H1 (cell line): ENCODE measurements at places on chromosomes 2 and 18. TPM values are rescaled to one million over a fixed set of nuclear protein-coding genes. Genes with fewer than 3 reads are reported as not detected.

DNA sequence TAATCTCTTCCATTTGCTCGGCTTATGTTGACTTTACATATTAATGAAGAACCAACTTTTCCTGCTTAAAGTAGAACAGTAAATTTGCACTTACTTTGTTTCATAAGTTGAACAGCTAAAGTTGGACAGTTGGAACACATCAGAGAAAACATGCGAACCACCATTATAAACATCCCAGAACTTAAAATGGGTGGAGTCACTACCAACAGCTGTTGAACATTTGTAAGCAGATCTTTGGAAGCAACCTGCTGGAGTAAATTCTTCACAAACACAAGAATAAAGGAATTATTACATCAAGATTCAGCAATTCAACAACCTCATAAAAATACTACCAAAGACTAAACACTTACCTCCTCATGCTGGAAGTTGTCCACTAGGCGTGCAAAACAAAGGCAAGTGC is 96.4 kb upstream of the DNER start:
- DNase-seq, result no peak
- no peaks in the 10 kb centered on the region for H3K27me3 ChIP-seq
- H3K27ac ChIP-seq, result no peak overlapping the region
- H3K4me1 ChIP-seq, result no peaks in the 10 kb centered on the region
- no peak overlapping the region for H3K4me3 ChIP-seq
- peaks cover 19% of the 10 kb centered on the region; the same call in 1 of the 2 replicates for H3K36me3 ChIP-seq

DNA sequence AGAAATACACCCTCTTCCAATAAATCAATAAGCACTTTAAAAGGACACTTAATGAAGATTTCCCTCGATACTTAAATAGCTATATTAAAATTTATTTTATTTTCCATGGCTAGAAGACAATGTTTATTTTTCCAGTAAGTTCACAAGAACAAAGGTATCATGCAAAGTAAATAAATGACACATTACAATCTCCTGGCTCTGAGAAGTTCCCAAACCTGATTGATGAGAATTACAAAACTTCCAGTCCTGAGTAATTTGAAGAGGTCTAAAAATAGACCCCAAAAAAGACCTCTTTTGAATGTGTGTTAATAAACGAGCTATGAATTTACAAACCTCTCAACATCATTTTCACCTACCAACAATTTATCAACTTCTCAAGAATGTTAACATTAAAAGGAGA is 1.5 kb upstream of the PEX13 start:
- H3K27me3 ChIP-seq, result no peaks in the 10 kb centered on the region
- peak overlapping the region; percentile 96; the same call in 1 of the 2 replicates for H3K4me3 ChIP-seq
- no peak overlapping the region for H3K27ac ChIP-seq
- H3K4me1 ChIP-seq, result no peaks in the 10 kb centered on the region
- H3K36me3 ChIP-seq, result no peaks in the 10 kb centered on the region

DNA sequence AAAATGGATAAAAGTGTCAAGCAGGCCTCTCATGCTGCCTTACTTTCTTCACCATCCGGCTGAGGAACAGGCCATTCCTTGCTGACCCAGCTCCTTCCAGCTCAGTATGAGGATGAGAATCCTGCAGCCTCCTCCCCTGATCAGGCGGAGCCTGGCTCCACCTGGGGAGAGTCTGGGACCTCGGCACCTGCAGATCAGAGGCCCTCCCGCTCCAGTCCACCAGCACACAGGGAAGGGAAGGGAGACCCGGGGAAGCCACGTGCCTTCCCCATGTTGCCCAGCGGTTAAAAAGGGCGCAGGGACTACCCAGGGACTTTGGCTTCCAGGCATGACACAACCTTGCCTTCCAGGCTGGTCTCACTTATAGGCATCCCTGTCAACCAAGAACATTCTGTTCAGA is 172.0 kb downstream of the NDUFA10 start:
- H3K27ac ChIP-seq, result no peak overlapping the region
- H3K4me1 ChIP-seq, result no peaks in the 10 kb centered on the region
- no peaks in the 10 kb centered on the region for H3K27me3 ChIP-seq
- H3K4me3 ChIP-seq, result no peak overlapping the region
- no peaks in the 10 kb centered on the region for H3K36me3 ChIP-seq
- DNase-seq, result no peak

- DNase-seq, result no peak
- peaks cover 17% of the 10 kb centered on the region for H3K27me3 ChIP-seq
- no peaks in the 10 kb centered on the region for H3K36me3 ChIP-seq
- H3K4me1 ChIP-seq, result peaks cover 8% of the 10 kb centered on the region
- H3K4me3 ChIP-seq, result no peak overlapping the region
Observed at GRCh38 chr18:57798713-57799373, 4.3 kb downstream of the ATP8B1 start.

DNA sequence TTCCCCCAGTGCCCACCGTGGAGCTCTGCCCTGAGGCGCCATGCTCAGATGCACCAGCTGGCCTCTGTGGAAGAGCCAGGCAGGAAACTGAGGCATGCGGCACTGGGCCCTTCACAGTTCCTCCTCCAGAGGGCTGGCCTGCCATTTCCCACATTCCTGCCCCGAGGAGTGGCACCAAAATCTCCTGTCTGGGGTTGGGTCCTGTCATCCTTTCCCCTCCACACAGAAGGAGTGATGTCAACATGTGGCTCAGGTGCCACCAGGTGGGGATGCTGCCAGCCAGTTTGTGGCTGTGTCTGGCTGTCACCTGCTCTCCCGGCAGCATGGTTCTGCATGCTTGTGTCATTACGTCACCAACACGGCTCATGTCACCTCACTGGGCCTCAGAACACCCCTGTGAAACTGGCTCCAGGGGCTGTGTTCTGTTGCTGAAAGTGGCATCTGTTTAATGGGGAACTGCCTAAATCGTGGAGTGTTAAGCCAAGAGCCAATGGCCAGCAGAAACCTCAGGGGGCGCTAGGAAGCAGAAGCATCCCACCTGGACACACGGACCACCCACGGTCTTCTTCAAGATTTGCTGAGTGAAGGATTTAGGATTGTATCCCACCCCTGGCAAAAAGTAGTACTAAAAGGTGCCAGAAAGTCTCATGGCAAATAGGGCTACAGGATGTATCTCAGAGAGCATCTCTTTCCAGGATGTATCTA is 51.3 kb downstream of the ZAP70 start:
- peaks cover 17% of the 10 kb centered on the region for H3K36me3 ChIP-seq
- no peak overlapping the region for H3K27ac ChIP-seq
- no peaks in the 10 kb centered on the region for H3K4me1 ChIP-seq
- H3K4me3 ChIP-seq, result no peak overlapping the region

GRCh38 chr2:38129481-38129880 is 53.5 kb upstream of the CYP1B1 start:
- H3K27me3 ChIP-seq, result no peaks in the 10 kb centered on the region
- no peak for DNase-seq
- H3K27ac ChIP-seq, result no peak overlapping the region
- H3K4me3 ChIP-seq, result no peak overlapping the region
- 0 out of 2 replicates have a peak, but pooled peaks cover 4% of the 10 kb centered on the region for H3K36me3 ChIP-seq
- H3K4me1 ChIP-seq, result no peaks in the 10 kb centered on the region

DNA sequence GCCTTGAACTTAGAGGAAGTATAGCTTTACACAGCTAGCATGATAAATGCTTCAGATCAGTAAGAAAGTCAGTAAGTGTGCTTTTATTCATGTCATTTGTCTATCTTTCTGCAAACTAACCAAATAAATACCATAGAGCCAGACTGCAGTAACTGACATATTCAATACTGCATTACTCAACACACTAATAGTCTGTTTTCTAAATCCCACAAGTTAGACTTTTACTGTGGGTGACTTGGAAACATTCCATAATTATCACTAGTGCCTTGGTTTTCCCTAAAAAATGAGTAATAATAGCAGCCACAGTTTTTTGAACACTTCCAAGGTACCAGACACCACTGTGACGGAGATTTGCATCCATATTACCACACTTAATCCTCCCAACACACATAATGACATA is 33.0 kb downstream of the ACVR1 start:
- no peaks in the 10 kb centered on the region for H3K27me3 ChIP-seq
- peaks cover 17% of the 10 kb centered on the region for H3K4me1 ChIP-seq
- H3K36me3 ChIP-seq, result no peaks in the 10 kb centered on the region
- no peak overlapping the region for H3K27ac ChIP-seq

GRCh38 chr2:145626301-145626700 is 1106.4 kb upstream of the ZEB2 start:
- no peaks in the 10 kb centered on the region for H3K27me3 ChIP-seq
- H3K4me1 ChIP-seq, result no peaks in the 10 kb centered on the region
- DNase-seq, result no peak
- H3K36me3 ChIP-seq, result no peaks in the 10 kb centered on the region

DNA sequence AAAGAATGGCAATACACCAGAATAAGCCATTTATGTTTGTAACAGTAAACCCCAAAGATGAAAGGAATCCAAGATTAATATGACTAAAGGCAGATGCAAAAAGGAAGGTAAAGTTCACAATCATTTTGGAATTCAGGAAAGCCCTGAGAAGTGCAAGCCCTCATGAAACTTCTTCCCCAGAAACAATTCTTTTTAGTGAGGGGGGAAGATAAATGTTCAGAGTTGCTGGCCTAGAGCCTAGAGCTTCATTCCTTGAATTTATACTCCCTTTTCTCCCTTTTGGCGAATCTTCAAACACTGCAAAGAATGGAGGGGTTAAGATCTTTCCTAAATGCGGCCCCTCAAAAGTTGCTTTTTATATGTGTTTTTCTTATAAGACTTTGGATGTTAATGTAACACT is 368.8 kb downstream of the MEIS1 start:
- no peaks in the 10 kb centered on the region for H3K36me3 ChIP-seq
- no peak overlapping the region for H3K27ac ChIP-seq
- no peaks in the 10 kb centered on the region for H3K27me3 ChIP-seq
- no peak overlapping the region for H3K4me3 ChIP-seq

GRCh38 chr2:216563646-216564045 is 65.0 kb downstream of the RPL37A start:
- H3K36me3 ChIP-seq, result no peaks in the 10 kb centered on the region
- H3K27me3 ChIP-seq, result no peaks in the 10 kb centered on the region
- DNase-seq, result no peak
- H3K27ac ChIP-seq, result no peak overlapping the region
- no peak overlapping the region for H3K4me3 ChIP-seq
- H3K4me1 ChIP-seq, result peaks cover 10% of the 10 kb centered on the region

DNA sequence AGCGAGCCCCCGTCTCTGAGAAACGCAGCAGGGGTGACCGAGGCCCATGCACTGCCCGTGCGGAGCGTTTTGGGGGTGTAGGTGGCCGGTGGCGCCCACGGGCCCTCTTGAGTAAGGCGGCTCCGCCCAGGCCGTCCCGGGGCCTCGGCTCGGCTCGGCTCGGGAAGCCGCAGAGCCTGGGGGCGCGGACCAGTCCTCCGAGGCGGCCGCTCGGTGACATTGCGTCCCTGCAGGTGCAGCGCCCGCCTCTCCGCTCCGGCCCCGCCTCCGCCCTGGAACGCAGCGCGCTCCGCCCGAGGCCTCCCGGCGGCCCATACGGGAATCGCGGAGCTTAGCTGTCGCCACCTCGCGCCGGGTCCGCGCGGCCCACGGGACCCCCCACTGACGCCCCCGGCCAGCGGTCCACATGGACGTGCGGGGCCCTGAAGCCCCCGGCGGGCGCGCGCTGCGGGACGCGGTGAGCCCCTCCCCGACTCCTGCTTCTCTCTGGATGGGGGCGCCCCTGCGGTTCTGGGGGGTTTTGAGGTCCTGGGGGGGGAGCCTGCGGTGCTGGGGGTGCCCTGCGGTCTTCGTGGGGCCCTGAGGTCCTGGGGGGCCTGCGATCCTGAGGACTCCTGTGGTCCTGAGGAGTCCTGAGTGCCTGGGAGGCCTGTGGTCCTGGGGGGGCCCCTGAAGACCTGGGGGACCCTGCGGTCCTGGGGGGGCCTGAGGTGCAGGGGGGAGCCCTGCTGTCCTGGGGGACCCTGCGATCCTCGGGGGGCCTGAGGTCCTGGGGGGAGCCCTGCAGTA is at the start of gene HSBP1L1:
Gene HSBP1L1, plus strand, starts transcription at position 314 of the 789 bp plus-strand sequence. Its CDS starts 93 bp downstream, at position 407.
- no peak within 1 kb of the TSS for H3K27ac ChIP-seq
- peaks cover 21% of the 10 kb centered on the region for H3K4me1 ChIP-seq
- H3K27me3 ChIP-seq, result peaks cover 38% of the 10 kb centered on the region

DNA sequence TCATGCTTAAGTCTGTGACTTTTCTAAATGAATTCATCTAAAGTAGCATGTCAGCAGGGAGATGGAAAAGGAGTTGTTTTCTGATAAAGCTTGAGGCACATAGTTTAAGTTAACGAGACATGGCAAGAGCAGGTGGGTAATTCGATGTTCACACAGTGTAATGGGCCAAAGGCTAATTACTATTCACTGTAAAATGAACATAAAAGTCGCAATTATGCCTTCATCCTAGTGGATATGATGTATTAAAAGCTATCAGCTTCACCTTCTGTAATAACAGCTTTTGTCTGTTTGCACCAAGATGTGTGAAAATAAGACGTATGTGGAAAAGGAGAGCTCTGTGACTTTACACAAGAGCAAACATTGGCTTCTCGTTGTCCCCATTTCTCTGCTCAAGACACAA is 94.2 kb upstream of the CDH20 start:
- H3K36me3 ChIP-seq, result no peaks in the 10 kb centered on the region
- H3K4me1 ChIP-seq, result no peaks in the 10 kb centered on the region

DNA sequence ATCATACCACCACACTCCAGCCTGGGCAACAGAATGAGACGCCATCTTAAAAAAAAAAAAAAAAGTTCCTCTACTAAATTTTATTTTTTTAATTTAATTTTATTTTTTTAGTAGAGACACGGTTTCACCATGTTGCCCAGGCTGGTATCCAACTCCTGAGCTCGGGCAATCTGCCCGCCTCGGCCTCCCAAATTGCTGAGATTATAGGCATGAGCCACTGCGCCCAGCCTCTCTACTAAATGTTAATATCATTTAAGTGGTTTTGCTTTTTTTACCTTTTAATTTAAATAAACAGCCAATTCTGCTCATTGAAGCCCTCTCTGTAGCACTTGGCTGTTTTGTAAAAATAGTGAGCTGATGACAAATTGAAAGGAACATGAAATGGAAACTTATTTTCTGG is 9.2 kb downstream of the RAB17 start:
- H3K4me1 ChIP-seq, result peaks cover 10% of the 10 kb centered on the region
- no peak overlapping the region for H3K27ac ChIP-seq

GRCh38 chr2:3334392-3335345 is 42.9 kb downstream of the EIPR1 start:
- no peak overlapping the region for H3K27ac ChIP-seq
- no peaks in the 10 kb centered on the region for H3K4me1 ChIP-seq
- no peak for DNase-seq
- H3K4me3 ChIP-seq, result no peak overlapping the region
- H3K36me3 ChIP-seq, result peaks cover 16% of the 10 kb centered on the region

DNA sequence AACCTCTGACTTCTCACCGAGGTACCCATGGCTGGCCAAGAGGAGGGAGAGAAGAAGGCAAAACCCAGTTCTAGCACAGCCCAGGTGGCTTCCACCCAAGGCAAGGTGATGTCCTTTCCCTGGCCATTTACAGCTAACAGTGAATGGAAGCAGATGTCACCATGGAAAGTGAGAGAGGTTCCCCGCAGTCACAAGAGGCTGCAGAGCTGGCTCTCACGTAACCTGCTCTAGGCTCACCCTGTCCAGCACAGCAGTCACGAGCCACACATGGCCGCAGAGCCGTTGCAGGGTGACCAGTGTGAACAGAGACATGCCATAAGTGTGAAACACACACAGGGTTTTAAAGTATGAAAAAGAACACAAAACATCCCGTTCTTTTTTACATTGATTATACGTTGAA is 169.4 kb downstream of the TNS1 start:
- H3K4me3 ChIP-seq, result no peak overlapping the region
- no peaks in the 10 kb centered on the region for H3K36me3 ChIP-seq
- no peaks in the 10 kb centered on the region for H3K27me3 ChIP-seq

The BOK gene
- 37.6 and 47.9 TPM in 2 replicates for polyA plus RNA-seq

The ICA1L gene
- polyA plus RNA-seq, result 0.71 and 1.1 TPM in 2 replicates

The TMEM178A gene
- 7.9 and 11.2 TPM in 2 replicates for polyA plus RNA-seq

The RBM44 gene
- polyA plus RNA-seq, result 0.05 and 0.12 TPM in 2 replicates

The TYW5 gene
- 3.3 and 5.4 TPM in 2 replicates for polyA plus RNA-seq

The GREB1L gene
- polyA plus RNA-seq, result 1.6 and 2.9 TPM in 2 replicates

The KIAA2012 gene
- polyA plus RNA-seq, result 0.02 TPM in 1 of 2 replicates, not detected in the other

The TRAF3IP1 gene
- 2.3 and 2.8 TPM in 2 replicates for polyA plus RNA-seq
